ENCODE measurements at places on chromosomes 4 and X.

GRCh38 chr4:99156992-99157391 is 12.9 kb upstream of the ADH4 start:
- DNase-seq, result no peak

DNA sequence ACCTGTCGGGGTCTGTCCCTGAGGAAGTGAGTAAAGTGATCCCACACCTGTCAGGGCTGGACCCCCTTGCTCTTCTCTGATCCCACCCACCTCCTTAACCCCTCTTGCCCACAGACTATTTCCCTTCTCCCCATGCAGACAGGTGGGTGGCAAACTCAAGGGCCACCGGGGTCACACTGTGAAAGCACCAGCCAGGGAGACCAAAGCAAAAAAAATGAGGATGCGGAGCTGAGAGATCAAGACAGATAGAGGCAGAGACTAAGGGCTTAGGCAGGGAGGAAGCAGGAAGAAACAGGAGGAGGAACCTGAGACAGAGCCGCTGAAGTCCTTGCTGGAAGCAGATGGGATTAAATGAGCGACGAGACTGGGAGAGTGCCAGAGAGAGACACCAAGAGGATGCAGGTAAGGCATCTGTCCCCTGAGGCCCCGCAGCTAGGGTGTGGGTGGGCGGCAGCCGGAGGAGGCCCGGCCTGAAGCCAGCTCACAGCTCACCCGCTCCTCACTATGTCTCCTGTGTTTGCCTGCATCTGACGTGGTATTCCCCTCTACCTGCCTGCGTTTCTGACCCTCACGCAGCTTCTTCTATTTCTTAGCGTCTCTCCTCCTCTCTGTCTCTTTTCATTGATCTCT is 7.2 kb downstream of the TIMM17B start:
- DNase-seq, result no peak

GRCh38 chr4:25870081-25870480 is 7.3 kb upstream of the SEL1L3 start:
- DNase-seq, result no peak

DNA sequence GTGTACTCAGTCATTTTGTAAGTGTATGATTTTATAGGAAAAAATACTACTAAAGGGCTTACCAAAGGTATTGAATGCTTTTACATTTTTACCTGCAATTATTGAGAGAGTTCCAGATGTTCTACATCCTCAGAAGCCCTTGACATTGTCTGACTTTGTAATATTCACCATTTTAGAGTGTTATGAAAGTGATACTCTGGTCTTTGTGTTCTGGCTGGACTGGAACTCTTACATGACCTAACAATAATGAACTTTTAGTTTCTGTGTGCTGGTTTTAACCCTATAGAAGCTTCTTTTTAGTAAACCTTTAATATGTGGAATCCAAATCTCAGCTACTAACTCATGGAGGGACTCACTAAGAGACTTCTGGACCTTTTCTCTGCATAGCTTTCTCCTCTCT is 478.8 kb upstream of the SPANXN1 start:
- DNase-seq, result no peak

DNA sequence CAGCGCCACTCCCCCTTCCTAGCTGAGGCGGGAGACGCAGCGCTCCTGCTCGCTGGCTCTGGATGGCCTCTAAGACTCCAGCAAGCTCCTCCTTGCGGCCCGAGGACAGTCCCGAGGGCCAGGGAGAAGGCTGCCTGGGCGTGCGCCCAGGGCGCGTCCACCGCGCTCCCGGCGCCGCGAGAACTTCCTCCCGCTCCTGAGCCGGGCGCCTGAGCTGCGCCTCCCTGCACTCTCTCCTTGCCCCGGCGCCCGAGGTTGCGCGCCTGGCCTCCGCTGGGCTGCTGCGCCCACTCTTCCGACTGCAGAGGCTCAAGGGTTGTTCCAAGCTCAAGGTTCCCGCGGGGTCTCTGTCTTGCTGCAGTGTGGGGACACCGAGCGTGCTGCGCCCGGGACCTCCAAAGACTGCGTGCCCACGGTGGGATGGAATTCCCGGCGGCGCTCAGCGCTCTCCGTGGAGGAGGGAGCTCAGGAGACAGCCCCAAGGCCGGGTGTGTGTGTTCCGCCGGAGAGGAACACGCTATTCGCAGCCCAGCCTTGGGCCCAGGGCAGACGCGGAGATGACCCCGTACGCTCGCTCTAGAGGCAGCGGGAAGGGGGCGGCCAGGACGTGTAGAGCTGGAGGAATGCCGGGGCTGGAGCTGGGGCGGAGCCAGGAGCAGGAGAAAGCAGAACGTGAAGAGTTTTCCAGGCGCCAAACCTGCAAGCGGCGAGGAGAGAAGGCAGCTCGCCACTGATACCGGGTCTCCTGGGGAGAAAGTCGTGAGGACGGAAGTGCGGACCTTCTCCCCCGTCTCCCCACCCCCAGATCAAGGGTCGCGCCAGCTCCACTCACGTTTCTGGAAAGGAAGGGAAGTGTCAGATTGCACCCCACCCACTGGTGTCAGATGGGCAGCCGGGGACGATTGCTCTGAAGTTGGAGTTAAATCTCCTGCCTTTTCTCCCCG is at the start of gene ARHGAP6:
Gene ARHGAP6, minus strand, starts transcription at position 753 of the 944 bp plus-strand sequence. CDS start 1,092 bp downstream, outside the sequence.
- no peak for DNase-seq

DNA sequence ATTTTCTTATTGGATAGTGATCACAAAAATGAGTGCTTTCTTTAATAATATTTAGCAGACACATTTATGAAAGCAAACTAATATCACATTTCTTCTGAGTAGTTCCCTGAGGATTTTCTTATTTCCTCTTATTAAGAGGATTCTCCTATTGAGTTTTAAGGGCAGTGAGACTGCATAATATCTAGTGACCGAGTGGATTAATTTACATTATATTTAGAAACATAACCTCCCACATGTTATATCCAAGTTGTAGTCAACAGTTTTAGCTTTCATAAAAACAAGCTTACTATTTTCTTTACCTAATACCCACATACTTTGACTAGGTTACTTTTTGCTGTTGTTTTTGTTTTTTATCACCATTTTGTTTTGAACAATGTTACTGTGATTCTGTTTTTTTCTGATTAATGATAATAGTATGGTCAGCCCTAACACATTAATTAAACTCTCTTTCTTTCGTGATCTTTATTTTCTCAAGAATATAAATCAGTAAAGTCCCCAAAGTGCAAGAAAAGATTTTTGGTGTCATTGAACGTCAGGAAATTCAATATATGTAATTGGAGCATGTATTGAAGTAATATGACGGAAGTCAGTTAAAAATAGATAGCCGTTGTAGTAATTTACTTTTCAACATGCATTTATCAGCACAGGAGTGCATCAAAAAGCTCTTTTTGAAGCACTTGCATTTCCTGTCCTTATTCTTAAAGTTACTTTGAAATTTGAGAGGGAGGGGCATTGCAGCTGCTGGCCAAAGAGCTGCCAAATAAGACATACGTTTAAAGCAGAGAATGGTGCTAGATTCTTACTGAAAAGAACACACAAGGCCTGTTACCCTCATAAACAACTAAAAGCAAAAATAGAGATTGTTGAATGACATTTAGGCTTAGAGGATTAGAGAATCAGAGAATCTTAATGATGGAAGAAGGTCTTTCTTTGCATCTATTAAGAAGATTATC is 25.2 kb downstream of the DDIT4L start:
- no peak for DNase-seq

GRCh38 chr4:128286474-128287058 is 1.0 kb downstream of the PGRMC2 start:
- DNase-seq, result peak; percentile 52

- DNase-seq, result no peak
These were observed 26.0 kb downstream of the ARL13A start for GRCh38 chrX:100995469-100995868.

DNA sequence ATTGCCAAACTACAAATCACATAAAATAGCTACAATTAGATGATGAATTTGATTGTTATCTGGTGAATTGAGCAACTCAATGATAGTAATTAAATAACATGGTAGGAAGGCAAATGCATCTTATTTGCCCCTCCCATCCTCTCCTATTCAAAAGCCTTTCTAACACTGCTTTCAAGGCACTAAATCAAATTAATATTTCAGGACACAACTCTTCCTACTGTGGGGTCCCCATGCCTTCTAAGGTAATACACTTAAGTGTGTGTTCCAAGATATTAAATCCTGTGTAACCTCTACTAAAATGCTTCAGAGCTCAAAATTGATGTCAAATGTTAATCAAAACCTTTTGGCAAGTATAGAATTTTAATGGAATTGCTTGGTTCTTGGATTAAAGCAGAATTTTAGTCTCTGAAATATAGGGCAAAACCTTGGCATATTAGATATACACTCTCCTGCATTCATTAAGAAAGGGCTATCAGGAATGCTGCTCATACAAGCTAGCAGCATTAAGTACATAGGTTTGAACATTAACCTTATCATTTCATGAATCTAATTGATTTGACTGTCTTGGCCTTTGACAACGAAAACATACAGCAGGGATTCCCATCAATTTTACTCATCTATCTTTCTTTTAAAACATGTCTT is 371.8 kb upstream of the GALNTL6 start:
- DNase-seq, result no peak

DNA sequence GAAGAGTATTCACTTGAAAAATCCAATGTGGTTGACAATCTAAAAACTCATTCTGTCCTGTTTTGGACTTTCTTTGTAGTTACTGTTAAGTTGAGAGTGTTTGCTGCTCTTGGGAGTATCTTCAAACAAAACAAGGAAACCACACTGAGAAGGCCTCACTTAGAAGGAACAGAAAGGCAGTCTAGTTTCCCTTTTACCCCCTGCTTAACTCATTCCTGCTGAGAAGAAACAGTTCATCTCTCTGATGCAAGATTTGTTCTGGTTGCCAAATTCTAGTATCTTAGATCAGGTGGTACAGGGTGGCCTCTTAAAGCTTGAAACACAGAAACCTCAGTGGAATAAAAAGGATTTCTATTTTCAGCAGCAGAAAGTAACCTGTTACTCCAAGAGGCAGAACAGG is 41.4 kb downstream of the GUCY2F start:
- DNase-seq, result no peak

GRCh38 chrX:50762578-50762977 is 51.4 kb downstream of the SHROOM4 start:
- DNase-seq, result no peak

DNA sequence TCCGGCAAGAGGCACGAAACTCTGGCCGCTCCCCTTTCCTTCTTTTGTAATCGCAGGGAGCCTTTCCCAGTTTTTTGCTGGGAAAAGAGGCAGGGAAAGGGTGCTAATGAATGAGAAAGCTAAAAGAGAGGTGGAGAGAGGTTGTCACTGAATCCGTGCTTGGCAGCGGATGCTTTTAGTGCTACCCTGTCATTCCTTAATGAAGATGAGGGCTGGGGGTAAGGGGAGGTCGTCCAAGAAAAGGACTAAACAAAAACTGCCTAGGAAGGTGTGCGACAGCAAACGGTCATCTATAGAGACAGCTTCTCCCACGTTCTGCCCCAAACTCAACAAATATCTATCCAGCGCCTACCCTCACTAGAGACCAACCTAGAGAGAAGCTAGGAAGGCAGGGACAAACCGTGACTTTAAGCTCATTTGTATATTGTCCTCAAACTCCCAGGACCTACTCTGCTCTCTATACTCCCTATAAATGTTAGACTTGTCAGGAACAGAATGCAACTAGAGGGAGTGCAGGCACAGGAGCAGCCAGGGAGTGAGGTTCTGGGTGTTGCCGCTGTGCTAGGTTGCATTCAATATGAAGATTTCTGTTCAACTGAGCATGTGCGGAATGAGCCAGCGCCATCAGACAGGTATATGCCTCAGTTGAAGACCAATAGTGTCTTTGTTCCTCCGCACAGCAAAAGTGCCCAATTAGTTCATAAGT is 777 bp upstream of the CASK start:
- DNase-seq, result peak; percentile 36

- no peak for DNase-seq
These were observed 27.7 kb downstream of the DMP1 start for GRCh38 chr4:87677731-87678130.

- DNase-seq, result peak; percentile 17
These were observed 133.6 kb upstream of the GIMD1 start for GRCh38 chr4:106502106-106502699.

DNA sequence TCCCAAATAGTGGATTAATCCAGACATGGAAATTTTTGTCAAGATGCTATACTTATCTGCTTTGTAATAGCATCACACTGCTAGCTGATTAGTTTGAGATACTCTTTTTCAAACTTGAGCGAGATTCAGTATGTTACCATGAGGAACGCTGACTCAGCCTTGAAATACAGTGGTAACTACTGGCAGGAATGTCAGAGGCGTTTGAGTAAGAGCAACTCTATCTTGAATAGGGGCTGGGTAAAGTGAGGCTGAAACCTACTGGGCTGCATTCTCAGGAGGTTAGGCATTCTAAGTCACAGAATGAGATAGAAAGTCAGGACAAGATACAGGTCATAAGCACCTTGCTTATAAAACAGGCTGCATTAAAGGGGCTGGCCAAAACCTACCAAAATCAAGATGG is 2519.6 kb downstream of the ARAP2 start:
- no peak for DNase-seq

DNA sequence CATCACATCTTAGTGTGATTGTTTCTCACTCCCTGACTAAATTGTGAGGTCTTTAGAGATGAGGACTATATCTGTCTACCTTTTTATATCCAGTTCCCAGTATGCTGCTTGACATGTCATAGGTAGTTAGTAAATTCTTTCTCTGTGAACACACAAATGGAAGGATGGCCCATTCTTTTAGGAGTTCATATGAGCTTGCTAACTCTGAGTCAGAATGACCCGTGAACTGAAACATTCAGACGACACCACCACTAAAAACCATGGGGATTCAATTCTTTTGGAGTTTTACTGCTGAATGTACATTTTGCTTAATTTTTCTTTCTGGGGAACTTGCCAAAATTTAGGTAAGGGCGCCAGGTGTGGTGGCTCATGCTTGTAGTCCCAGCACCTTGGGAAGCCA is 13.9 kb downstream of the OFD1 start:
- peak; percentile 70 for DNase-seq

- DNase-seq, result peak; percentile 58
These were observed 7.1 kb downstream of the FAT4 start for GRCh38 chr4:125321709-125322365.

DNA sequence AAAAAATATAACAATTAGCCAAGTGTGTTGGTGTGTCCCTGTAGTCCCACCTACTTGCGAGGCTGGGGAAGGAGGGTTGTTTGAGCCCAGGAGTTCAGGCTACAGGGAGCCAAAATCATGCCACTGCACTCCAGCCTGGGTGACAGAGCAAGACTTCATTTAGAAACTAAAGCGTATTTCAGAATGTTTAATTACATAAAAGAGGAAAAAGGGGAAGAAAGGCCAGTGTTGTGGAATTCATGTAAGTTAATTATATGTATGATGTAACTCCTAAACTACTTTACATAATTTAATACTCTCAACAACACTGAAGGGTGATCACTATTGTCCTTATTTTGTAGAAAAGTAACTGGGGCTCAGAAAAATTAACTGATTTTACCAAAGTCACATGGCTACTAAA is 67.2 kb upstream of the HOPX start:
- DNase-seq, result no peak

- DNase-seq, result no peak
These were observed 384.5 kb downstream of the RPA4 start for GRCh38 chrX:97268182-97268680.

Data from RPMI8226 (cell line).